ENCODE measurements at places on chromosomes 16 and 17.

DNA sequence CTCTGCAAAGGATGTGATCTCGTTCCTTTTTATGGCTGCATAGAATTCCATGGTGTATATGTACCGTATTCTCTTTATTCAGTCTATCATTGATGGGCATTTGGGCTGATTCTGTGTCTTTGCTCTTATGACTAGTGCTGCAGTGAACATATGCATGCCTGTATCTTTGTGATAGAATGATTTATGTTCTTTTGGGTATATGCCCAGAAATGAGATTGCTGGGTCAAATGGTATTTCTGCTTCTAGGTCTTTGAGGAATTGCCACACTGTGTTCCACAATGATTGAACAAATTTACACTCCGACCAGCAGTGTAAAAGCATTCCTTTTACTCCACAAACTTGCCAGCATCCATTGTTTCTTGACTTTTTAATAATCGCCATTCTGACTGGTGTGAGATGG, 60.2 kb upstream of the ADORA2B start:
- peak; percentile 56 for DNase-seq

GRCh38 chr17:76686538-76687297, 24.0 kb downstream of the MXRA7 start:
- no peak for DNase-seq

DNA sequence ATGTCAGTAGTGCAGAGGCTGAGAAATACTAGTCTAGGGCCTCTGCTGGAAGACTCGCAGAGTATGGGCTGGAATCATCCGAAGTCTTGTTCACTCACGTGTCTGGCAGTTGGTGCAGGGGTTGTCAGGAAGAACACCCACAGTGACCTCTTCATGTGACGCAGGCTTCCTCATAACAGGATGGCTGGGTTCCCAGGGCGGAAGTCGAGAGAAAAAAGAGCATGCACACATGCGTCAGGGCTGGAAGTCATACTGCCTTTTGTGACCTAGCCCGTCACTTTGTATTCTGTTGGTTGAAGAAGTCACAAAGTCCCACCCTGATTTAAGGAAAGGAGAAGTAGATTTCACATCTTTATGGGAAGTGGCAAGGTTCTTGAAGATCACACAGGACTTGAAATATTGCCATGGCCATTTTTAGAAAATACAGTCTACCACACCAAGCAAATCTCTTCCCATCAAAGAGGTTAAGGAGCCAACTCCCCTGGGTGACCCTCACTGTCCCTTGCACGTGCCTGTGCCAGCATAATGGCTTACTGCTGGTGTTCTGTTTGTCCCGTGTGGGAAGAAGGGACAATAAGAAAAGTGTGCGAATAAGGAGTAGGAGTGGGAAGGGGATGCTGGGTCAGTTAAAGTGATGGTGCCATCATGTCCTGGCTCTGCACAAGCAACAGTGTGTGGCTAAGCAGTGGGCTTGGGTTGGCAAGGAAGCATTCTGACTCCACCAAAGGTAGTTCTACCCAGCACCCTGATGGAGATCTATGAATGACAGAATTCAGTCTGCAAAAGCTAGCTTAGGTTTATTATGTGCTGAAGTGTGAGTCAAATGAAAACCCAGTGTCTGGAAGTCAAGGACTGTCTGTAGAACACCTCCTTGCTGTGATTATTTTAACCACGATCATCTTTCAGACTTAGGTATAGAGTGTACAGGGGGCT, 28.1 kb downstream of the HEATR3 start:
- no peak for DNase-seq

GRCh38 chr17:74530831-74531150, 484 bp downstream of the CD300LB start:
- no peak for DNase-seq

DNA sequence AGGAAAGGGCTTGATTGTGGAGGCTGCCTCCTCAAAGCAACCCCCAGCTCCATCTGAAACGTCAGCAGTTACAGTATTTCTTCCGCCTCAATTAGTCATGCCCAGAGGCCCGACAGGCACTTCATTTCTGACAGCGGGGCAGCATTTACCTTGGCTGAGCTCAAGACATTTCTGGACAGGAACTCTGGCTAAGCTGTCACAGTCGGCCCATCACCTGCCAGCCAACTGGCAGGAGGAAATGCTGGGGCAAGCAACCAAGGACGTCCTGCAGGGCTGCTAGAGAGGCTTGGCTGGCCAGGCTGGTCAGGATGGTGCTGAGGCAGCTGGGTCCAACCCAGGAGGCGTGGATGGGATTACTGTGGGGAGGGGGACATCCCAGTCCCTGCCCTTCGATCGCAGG, 27.8 kb downstream of the PLXDC1 start:
- no peak for DNase-seq

DNA sequence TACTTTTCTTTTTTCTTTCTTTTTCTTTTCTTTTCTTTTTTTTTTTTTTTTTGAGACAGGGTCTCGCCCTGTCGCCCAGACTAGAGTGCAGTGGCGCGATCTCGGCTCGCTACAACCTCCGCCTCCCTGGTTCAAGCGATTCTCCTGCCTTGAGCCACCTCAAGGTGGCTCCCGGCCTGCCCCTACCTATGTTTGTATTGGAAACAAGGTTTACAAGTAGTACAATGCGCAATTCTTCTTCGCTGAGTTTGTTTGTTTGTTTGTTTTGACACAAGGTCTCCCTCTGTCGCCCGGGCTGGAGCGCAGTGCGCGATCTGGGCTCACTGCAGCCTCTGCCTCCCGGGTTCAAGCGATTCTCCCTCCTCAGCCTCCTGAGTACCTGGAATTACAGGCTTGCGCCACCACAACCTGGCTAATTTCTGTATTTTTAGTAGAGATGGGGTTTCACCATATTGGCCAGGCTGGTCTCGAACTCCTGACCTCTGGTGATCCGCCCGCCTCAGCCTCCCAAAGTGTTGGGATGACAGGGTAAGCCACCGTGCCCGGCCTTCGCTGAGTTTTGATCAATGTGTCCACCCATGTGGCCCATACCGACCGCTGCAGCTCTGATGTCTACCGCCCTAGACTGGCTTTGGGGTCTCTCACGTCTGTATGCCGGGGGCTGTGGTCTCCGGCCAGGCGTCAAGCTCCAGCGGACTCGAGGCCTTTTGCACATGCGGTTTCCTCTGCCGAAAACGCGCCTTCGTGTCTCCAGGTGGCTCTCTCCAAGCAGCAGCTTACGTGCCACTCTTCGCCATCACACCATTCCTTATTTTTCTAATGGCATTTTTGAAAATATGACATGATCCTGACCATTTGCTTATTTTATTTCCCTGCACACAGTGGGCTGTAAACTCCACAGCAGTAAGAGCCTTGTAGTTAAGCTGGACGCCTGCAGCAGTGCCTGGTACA, 1.1 kb upstream of the YBX2 start:
- DNase-seq = no peak

DNA sequence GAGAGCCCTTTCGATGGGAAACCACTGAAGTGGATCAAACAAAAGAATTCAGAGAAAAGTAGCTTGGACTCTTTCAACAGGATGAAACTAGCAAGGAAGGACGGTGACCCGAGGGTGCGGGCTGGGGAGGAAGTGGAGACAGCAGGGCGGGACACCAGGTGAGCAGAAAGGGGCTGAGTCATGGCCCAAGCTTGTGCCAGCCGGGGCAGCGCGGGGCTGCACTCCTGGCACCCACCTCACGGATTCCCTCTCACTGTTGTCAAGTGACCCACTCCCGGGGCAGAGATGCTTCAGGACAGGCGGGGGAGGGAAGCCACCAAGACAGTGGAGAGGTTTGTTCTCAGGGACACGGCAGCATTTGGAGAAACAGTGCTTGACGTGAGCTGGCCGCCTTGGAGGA, 10.7 kb upstream of the RNF222 start:
- DNase-seq = no peak

DNA sequence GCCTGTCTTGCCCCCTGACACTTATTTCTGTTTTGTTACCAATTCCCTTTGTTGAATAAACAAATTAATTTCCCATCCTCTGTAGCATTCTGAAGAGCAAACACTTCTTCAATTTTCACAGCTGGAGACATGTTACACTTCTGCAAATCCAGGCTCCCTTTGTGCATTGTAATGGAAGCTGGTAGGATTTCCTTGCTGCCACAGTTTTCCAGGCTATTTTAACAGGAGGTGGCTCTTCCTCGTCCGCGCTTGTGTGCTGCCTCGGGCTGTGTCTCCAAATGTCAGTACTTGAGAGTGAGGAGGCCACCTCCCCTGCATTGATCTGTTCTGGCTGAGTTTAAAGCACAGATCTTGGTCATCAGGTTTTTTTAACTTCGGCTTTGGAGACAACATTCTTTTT, 40.0 kb downstream of the SOST start:
- DNase-seq = no peak

DNA sequence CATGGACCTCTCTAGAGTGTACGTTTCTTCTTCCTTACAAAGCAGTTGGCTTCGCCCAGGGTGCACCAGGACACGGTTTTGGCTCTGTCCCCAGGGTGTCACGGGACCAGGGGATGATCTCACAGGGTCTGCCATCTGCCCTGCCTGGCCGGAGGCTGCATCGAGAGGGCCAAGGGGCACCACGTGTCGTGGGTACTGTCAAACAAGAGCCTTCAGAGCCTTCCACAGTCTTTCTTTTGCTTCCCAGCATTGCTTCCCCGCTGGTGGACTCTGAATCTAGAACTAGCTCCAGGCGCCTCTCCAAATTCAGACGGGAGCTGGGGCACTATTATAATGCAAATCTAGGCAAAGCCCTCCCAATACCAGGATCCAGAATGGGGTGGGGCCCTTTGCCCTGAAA, 47.9 kb downstream of the MAPT start:
- DNase-seq = no peak

- peak; percentile 77 for DNase-seq
These were observed 251.7 kb upstream of the SALL1 start for GRCh38 chr16:51402785-51403184.

- DNase-seq = no peak
These were observed 284 bp upstream of the COPZ2 start for GRCh38 chr17:48037838-48038323.

GRCh38 chr17:75142236-75142971, 10.9 kb upstream of the NT5C start:
- DNase-seq = no peak

- no peak for DNase-seq
These were observed 51.0 kb downstream of the CMIP start for GRCh38 chr16:81495321-81496234.

DNA sequence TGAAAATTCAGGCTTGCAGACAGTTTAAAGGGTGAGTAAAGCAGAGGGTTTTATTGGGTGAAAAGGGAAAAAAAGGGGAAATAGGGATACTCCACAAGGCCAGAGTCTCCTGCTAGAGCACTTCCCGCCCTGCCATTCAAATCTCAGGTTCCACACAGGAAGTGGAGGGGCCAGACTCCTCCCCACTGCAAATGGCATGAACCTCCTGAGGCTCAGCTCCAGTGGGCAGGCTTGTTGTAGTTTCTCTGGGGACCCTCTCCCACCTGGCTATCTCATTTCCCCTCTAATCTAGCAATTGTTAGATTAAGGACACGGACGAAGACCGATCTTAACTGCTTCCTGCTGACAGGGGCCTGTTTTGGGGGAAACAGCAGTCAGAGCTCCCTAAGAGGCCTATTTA, 43.4 kb downstream of the TAOK1 start:
- DNase-seq = peak; percentile 11

GRCh38 chr16:50744881-50745280, 3.0 kb downstream of the CYLD start:
- DNase-seq = peak; percentile 54

GRCh38 chr16:52546291-52547003, 496 bp downstream of the TOX3 start:
- DNase-seq = no peak

DNA sequence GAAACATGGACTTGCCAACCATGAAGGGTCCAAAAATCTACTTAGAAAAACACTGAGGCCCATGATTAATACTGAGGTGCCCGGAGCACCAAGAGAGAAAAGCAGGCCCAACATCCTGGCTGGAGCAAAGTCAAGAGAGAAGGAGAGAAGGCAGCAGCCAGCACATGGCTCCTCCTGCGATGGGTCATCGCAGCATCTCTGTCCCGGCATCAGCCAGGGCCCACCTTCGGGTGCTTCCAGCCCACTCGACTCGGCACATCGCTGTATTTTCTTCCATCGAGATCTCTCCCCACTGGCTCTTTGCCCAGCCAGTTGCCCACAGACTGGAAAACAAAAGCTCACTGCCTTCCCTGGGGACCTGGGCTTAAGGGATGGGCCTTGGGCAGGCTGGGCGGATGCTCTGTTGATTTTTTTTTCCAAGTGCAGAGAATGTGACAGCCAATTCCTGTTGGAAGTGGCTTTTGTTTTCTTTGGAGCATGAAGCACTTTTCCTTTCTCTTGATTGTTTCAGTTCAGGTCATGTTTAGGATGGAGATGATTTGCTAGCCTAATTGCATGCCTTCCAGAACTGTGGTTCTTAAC, 58.1 kb downstream of the CYB5B start:
- peak; percentile 13 for DNase-seq

GRCh38 chr16:709566-710499, 4.2 kb upstream of the FBXL16 start:
- DNase-seq = peak; percentile 82

GRCh38 chr16:67865318-67865717, 7.5 kb upstream of the EDC4 start:
- peak; percentile 28 for DNase-seq

GRCh38 chr16:68298907-68299561, 11.7 kb downstream of the SLC7A6OS start:
- peak; percentile 88 for DNase-seq

- no peak for DNase-seq
These were observed 3.5 kb downstream of the RSAD1 start for GRCh38 chr17:50482110-50482509.

DNA sequence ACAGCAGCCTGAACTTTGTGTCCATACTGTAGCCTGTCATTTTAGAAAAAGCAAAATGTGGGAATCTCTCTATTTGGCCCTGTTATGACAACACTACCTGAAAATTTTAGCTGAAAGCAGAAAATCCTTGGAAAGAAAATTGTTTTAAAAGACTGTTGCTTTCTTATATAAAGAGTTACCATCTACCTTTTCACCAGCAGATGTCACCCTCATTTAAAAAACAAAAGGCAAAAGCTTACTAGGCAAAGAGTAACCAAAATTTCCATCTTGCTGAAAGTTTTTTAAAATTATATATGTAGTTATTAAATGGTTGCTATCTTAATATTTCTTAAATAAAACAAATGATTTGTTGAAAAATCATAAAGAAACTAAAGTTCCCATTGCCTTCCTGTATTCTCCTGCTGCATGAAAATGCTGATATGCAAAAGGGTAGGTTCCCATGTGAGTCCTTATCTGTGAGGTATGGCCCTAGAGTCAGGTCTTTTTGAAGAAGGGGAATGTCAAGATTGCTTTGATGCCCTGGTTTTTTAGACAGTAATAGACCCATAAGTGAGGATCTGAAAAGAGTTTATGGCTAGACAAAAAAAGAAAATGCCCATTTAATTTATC, 61.0 kb downstream of the TNRC6C start:
- peak; percentile 43 for DNase-seq

- peak; percentile 51 for DNase-seq
These were observed 4.3 kb upstream of the SGF29 start for GRCh38 chr16:28549301-28549899.

GRCh38 chr17:75442168-75443103, 14.0 kb upstream of the TMEM94 start:
- DNase-seq = no peak

Data from iris pigment epithelial cell (primary cell).